Stimulated activated CD4-positive, alpha-beta T cell treated with anti-CD3 and anti-CD28 coated beads, Interleukin-1b, Interleukin-23, amount 100 ng/mL, for 4 hours (primary cell): ENCODE measurements at places on chromosomes 5 and 9.

DNA sequence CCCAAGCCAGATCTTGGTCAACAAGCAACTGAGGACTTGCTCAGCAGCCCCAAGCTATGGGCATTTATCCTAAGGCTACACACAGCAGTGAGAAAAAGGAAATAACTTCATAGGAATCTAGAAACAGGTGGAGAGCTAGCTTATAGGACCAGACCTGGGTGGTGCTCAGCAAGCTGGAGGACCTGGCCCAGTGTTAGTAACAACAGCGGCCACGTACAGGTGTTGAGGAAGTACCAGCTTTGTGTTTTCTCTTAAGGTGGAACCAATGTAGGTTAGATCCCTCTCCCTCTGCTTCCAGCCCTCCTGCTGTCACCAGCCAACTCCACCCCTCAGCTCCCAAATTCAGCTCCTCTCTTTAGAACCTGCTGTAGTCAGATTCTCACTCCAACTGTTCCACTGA lies 43.4 kb downstream of the IRF1 start:
- DNase-seq: no peak

GRCh38 chr9:123821619-123822018 lies 108.3 kb downstream of the DENND1A start:
- DNase-seq: no peak

DNA sequence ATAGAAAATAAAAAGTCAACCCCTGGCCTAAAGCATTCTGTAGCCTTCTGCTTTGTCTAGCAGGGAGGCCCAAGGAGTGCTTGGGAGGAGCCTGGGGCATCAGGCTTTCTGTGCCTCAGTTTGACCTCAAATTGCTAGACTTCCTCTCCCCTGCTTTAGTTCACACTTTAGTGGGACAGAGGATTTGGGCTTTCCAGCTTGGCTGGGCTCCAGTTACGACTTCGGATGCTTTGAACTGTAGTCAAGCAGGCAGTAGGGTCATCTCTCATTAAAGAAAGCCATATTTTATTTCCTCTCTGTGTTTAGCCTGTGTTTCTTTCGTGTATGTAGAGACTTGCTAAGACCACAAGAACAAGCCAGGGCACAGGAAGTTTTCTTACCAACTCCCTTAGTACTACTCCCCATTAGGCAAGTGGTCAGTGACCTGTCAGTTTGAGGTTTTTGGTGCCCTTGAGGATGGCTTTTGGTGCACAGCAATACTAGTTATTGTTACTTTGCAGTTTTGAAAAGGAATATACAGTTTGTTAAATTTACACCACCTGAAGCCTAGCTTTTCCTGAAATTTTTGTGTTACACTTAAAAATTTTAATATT lies 334.7 kb downstream of the NDUFS4 start:
- no peak for DNase-seq

DNA sequence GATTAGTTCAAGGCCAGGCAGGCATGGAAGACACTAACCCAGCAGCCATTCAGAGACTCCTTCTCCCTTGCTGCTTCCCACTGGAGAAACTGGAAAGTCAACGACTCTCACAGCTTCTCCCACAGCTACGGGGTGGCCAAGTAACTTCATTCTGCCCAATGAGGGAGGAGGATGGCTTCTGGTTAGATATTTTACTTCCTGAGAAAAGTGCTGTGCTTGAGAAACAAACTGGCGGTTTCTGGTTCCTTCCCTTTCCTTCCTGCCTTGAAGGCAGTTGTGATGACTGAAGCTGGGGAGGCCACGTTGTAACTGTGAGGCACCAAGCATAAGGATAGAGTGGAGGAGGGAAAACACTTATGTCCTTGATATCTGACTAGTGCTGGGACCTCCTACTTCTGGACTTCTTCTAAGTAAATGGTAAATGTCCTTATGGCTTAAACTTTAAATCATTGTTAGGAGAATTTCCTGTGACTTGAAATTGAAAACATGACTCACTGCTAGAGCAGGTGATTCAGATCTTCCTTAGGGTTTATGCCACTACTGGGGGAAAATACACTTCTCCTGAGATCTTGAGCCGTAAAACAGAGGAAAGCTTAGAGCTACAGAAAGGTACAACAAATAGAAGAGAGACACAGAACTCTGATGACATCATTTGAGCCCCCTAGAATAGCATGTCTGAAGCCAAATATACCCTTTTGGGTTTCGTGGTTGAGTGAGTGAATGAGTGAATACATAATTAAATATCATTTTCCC lies 3.1 kb upstream of the GNPDA1 start:
- DNase-seq: peak; percentile 42

DNA sequence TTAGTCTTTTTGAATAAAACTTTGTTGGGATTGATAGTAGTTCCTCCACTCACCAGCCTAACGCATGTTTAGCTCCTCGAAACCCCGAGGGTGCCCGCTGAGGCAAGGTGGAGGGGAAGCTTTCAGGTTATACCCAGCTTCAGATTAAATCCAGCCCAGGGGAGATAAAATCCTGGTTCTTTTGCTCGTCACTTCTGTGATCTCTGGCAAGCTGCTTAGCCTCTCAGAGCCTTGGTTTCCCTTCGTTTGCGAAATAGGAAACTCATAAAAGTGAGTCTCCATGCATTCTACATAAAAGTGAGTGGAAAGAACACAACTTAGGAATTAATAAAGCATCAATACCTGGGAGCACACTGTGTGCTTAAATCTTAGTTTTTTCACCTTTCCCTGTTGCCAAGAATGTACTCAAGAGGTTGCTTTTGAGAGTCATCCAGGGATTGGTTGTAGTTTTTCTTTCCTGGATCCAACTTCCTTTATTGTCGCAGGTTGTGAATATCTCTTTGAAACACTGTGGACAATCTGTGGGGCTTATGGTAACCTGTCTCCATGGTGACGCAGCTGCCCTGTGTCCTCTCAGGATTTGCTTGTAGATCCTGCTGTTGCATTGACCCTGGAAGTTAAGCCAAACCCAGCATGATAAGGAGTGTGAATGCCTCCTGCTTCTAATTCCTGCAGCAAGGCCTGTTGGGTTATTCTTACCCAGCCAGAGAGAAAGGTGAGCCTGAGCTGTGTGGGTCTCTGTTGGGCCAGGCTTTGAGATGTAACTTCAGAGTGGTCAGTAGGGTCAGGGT lies 2.0 kb downstream of the GALNT12 start:
- no peak for DNase-seq

- no peak for DNase-seq
Measured at GRCh38 chr5:35384658-35385057, 154.4 kb upstream of the PRLR start.

GRCh38 chr5:122753500-122753899 lies 21.4 kb upstream of the SNX2 start:
- no peak for DNase-seq

GRCh38 chr9:104276709-104277245 lies 182.7 kb downstream of the SMC2 start:
- no peak for DNase-seq

DNA sequence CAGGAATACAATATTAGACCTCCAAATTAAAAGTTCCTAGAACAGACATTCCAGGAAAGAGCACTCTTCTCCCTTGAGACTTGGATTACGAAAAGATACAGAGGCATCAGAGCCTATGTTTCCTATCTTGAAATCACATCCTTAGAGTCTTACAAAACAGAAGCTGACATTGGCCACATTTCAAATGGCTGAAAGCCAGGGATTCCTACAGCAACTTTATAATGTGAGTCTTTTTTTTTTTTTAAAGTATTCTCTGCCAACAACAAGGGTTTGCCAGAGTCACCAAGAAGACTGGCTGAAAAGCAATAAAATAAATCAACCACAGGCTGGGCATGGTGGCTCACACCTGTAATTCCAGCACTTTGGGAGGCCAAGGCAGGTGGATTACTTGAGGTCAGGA lies 63.1 kb downstream of the TRPM6 start:
- DNase-seq: no peak

DNA sequence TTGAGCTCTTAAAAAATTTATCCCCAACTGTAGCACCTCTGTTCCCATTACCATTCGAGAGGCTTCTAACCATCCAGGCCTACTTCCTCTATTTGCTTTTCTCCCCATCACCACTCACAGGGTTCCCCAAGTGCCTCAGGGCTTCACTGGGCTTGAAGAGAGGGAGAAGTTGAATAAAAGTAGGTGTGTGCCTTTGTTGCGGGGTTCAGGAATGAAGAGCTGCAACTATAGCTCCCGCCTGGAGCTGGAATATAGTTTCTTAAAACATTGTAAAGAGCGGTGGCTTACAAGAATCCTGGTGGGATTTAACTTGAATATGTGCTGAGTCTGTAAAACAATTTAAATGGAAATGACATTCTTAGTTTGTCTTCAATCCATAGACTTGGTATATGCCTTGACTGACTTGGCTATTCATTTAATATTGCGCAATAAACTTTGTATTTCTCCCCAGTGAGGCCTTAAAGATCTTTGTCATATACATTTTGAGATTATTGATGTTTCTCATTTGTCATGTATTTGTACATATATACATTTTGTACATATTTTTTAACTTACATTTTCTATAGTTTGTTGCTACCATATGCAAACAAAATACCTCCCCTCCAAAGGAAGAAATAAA lies 7.2 kb downstream of the ENTREP1 start:
- no peak for DNase-seq

DNA sequence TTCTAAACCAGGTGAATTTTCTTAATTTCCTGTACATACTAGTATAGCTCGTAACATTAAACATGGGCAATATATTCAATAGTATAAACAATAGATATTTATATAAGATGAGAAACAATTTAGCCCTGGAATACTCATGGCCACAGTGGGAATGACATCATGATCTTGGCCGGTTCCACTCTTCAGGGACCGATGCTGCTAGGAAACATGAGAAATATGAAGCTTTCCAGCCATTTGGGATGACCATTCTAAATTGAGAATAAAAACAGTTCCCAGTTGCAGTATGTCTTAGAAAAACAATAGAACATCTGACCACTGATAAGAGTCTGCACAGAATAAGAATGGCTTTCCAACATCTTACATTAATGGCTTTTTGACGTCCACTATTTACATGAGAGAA lies 33.3 kb upstream of the SLCO6A1 start:
- no peak for DNase-seq

- no peak for DNase-seq
Measured at GRCh38 chr9:35741740-35742139, 7.3 kb downstream of the GBA2 start.

- DNase-seq: no peak
Measured at GRCh38 chr5:99368726-99369125, 439.9 kb upstream of the CHD1 start.

GRCh38 chr5:147482706-147483180 lies 27.1 kb downstream of the DPYSL3 start:
- no peak for DNase-seq

- no peak for DNase-seq
Measured at GRCh38 chr9:111876179-111876578, 20.4 kb upstream of the UGCG start.

- no peak for DNase-seq
Measured at GRCh38 chr5:79172269-79172668, 60.7 kb downstream of the BHMT start.

DNA sequence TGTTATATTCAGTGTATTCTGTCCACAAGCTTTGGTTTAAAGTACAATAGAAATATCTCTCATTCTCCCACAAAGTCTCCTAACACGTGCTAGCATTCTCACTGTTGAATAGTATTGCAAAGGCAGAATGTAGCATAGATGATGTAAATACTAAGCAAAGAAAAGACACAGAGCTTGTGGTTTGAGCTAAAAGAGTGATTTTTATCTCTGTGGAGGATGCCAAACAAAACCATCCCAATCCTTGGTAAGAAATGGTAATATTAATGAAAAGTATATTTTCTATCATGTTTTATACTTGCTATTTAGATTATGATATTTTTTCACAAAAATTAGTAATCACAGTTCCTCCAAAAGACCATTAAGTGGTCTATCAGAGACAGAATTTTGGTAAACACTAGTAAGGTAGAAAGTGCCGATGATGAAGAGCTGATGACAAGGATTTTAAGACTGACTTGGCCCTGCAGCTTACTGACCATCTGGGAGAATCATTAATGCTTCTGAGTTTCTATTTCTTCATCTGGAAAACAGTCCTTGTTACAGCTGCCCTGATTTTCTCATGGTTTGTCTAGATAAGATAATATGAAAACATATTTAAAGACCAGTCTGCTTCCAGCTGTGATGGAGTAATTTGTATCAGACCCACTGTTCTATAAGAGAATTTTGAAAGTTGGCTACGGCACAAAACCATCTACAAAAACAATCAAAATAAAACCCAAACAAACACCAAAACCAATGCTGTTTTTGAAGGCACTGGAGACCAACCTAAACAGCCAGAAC lies 510.2 kb downstream of the SPATA31D1 start:
- DNase-seq: no peak

GRCh38 chr5:103849934-103850333 lies 287.3 kb upstream of the NUDT12 start:
- no peak for DNase-seq

DNA sequence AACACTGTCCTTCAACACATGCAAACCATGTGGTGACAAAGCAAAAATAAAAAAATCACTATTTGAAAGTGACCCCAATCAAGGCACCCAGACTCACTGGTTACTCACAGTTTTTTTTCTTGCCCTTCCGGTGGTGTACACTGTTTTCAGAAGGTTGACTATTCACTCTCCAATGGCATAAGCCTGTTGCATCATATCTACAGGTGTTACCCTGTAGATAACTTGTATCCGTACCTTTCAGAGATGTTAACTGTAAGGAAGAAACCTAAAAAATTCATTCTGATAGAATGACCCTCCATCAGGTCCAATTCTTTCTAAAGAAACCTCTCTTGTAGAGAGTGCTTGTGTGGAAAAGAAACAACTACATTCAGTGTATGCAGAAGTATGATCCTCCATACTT lies 193.6 kb upstream of the RASA1 start:
- no peak for DNase-seq

- DNase-seq: no peak
Measured at GRCh38 chr9:38025166-38025565, 43.9 kb downstream of the SHB start.

DNA sequence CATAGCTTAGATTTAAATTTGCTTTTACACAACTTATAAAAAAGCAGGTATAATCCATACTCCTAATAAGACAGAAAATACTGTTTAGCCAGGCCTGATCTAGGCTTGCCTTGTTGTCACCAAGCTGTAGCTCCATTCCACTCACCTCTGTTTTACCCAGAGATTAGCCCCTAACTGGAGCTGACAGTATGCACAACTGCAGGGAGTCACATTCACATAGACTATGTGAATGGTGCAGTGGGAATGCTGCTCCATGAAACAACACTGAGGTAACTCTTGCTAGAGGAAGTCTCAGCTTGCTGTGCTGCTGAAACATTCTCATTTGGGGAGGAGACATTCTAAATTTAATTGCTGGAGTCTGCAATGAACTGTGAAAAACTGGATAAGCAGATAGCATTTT lies 209.1 kb downstream of the TMEM232 start:
- no peak for DNase-seq

GRCh38 chr5:19534751-19535150 lies 453.2 kb downstream of the CDH18 start:
- no peak for DNase-seq

- DNase-seq: no peak
Measured at GRCh38 chr9:133054966-133055365, 6.8 kb upstream of the CEL start.

- DNase-seq: no peak
Measured at GRCh38 chr5:59543821-59544442, 349.6 kb downstream of the PDE4D start.
